ENCODE measurements at places on chromosomes 7 and 10.

GRCh38 chr7:24054236-24054635 lies 229.8 kb upstream of the NPY start:
- DNase-seq: no peak

DNA sequence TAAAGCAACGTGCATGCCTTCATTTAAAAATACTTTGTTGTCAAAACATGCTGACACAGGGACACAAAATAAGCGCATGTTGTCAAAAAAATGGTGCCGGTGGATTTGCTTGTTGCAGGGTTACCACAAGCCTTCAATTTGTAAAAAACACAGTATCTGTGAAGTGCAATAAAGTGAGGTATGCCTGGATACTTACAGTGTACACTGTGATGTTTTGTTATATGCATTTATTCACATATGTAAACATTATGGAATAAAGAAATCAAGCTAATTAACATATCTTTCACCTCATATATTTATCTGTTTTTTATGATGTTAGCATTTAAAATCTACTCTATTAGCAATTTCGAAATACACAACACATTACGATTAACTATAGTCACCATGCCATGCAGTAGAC lies 202.6 kb upstream of the FZD8 start:
- no peak for DNase-seq

- no peak for DNase-seq
Measured at GRCh38 chr10:16662923-16663322, 141.2 kb upstream of the C1QL3 start.

DNA sequence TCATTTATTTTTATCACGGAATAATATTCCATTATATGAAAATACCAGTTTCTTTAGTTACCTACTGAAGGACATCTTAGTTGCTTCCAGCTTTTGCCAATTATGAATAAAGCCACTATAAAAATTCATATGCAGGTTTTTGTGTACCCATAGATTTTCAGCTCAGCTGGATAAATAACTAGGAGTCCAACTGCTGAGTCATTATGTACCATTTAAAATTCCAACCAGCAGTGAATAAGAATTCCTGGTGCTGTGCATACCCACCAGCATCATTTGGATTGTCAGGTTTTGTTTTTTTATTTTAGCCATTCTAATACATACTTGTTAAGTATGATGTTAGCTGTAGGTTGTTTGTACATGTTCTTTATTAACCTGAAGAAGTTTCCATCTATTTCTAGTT lies 14.5 kb downstream of the FAM24B start:
- no peak for DNase-seq

- no peak for DNase-seq
Measured at GRCh38 chr10:94500063-94500462, 45.5 kb upstream of the HELLS start.

- DNase-seq: no peak
Measured at GRCh38 chr10:102982296-102982695, 64.2 kb downstream of the CNNM2 start.

DNA sequence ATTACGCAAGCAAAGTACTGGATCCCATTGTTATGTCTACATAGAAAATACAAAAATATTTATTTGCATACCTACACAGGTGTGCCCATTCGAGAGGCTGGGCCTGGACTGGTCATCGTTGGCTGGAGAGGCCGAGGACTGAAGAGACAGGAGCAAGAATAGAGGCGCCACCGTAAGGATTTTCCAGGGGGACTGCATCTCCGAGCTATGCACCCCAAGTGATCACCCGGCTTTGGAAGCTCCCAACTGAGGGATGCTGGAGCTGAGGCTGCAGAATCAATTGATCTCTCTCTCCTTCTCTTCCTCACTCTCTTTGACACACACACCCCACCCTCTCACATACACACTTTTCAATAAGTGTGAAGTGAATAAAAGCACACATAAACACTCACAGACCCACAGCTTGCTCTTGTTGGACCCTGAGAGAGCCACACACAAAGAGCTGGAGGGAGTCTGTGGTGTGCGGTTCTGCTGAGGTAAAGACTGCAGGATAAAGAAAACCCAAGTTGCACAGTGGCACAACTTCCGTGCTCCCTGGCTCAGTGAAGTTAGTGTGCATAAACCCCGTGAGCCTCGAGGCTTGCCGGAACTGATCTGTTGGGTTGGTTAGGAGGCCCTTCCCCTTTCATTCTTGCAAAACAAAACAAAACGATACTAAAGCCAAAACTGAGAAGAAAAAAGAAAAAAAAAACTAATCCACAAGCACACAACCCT lies at the start of gene AOAH:
AOAH (minus strand) TSS at position 544 of the 714 bp plus-strand sequence; CDS start at position 198, 346 bp downstream.
- DNase-seq: peak; percentile 5

DNA sequence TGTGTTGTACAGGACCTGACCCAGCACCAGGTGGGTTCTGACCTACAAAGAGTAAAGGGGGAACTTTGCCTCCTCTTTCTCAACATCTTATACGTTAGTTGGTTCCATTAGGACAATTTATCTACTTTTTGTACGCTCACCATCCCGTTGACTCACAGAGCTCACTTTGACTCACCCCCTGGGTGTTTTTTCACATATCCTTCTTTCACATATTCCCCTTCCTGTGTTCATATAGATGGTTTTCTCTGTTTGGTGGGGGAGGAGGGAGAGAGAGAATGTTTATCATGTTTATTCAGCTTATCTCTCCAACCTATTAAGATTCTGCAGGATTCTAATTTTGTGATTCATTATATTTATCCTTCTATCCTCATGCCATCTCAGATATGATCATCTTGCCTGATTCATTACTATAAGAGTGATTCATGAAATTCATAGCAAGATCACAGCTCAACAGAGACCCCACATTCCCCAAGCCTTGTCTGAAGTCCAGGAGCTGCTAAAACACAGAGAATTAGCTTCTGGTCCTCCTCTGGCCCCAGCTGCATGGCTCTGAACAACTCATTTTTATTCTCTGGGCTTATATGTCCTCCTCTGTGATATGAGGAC lies 37.2 kb downstream of the PRSS2 start:
- DNase-seq: no peak

DNA sequence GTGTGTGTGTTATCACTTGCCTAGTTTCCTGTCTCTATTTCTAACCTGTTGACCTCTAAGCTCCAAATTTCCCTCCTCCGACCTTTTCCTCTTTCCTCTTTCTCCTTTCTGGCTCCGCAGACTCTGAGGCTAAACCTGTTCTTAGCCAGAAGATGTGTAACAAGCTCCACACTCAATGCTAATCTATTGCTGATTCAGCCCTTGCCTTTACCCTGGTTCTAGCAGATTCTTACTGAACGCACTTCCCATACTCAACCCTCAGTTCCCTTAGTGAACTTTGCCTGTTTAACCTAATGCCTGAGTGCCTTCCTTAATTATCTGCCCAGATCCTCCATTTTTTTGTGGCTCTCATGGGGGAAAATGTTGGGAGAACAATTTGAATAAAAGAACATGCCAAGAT lies 30.0 kb upstream of the SGMS1 start:
- DNase-seq: no peak

GRCh38 chr7:107207459-107207858 lies 38.7 kb downstream of the HBP1 start:
- DNase-seq: no peak

- DNase-seq: no peak
Measured at GRCh38 chr7:99557940-99558305, 519 bp upstream of the ZNF655 start.

- no peak for DNase-seq
Measured at GRCh38 chr7:80768756-80769155, 130.3 kb downstream of the CD36 start.

DNA sequence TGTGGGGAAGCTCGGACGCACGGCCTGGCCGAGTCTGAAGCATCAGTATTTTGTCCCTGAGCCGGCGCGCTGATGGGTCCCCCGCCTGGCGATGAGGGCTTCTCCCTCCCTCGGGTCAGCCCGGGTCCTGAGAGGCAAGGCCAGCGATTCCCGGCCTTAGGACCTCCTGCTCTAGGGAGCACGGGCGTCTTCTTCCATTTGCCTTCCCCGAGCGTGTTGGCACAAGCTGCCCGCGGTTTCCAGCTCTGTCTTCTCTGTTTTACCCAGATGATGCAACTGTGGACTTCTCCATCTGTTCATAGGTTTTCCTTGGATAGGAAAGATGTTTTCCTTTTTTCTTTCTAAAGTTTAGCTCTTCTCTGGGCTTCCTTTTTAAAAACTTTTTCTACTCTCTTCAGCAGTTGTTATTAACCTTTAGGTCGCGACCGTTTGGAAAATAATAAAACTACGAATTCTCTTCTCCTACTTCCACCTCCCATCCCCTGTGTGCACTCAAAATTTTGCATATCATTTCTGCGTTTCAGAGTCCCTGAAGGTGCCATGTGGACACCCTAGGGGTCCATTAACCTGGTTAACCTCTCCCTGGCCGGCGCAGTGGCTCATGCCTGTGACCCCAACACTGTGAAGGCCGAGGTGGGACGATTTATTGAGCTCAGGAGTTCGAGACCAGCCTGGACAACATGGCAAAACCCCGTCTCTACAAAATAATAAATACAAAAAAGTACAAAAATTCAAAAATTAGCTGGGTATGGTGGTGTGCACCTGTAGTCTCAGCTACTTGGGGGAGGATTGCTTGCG lies 1.4 kb upstream of the SLC25A28 start:
- DNase-seq: no peak

DNA sequence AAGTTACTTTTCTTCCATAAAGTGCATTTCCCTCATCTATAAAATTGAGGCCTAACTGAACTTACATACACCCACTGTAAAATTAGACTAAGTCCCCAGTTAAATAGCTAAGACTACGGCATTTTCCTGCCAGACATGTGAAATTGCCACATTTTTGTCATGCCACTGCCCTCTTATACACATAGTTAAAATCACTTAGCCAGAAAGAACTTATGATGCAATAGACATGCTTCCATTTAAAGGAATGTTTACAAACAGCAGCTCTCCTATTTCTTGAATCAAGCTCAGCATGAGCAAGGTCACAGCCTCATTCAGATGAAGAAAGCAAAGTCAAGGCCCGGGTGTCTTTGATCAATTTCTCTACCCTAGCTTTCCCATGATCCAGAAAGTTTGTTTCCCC lies 175.7 kb downstream of the LRRN3 start:
- DNase-seq: no peak

DNA sequence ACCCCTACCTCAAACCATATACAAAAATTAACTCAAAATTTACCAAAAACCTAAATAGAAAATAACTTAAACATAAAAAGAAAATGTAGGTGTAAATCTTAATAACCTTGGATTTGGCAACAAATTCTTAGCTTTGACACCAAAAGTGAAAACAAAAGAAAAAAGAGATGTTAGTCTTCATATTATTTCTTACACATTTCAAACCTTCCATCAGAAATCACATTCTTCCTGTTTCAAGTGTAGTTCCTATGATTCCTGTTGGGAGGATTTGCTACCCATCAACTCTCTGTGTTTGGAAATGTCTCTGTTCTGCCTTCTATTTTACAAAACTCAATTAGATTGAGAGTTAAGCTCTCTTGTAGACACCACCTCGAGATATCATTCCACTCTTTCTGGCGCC lies 62.0 kb downstream of the GNA12 start:
- DNase-seq: no peak

DNA sequence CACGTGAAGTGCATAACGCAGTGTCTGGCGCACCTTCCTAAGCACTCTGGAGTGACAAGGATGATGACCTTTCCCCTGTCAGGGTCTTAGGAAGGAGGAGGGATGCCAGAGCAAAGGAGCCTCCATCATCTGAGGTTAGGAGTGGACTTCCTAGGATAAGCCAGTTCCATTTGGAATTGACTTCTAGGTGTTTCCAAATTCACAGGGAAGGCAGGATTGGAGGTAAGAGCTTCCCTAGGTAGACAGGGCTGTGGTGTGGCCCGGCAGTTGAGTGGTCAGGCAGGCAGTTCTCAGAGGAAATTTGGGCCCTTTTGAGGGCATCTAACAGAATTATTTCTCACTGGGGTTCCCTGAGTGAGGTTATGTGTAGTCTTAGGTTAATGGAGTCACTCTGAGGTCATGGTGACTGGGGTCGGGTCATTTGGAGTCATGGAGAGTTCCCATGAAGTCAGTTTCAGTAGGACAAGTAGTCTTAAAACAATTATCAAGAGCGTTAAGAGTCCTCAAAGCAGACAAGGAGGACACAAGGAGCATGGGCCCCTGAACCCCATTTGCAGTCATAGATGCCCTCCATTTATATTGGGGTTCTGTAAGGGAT lies 8.2 kb downstream of the PPIF start:
- no peak for DNase-seq

DNA sequence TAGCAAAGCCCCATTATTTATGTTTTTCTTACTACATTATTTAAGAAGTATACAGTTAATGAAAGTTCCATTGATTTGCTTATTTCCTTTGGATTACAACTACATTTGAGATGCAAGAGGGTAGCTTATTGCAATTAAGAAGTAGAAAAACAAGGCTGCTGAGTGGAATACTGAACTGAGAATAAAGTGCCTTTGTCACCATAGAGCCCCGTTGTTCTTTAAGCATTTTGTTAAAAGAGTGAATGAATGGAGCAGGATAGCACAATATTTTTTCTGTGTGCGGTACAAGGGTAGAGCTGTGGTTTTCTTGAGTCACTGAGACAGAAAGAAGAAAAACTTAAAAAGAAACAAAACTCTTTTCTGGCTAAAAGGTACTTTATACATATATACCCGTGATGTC lies 45.6 kb downstream of the ZNF277 start:
- no peak for DNase-seq

DNA sequence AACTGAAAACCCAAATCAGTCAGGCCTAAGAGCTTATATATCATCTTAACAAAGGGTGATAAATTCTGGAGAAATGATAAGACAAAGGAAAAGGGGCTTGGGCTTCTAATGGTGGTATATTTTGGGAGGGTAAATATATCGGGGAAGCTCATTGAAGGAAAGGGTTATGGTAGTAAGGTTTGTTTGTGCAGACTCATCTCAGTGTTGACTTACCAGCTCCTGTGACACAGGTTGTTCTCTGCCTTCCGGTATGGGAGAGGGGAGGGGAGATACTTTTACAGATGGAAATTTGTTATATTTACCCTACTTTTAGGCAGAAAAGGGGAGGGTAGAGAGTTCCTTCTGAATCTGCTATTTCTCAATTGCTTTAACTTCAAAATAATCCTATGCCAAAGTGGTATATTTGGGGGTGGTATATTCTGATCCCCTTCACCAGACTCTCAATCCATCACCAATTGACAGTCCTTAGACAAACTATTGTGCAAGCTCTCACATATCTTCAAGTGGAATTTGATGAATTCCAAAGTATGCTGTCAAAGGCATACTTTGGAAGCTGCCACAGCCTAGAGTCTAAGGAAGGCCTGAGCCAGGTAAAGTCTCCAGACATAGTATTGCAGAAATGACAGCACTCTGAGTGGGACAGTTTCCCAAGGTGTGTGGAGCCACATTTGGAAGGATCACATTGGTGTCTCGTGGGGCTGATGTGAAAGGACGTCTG lies 13.3 kb upstream of the PAPSS2 start:
- no peak for DNase-seq

DNA sequence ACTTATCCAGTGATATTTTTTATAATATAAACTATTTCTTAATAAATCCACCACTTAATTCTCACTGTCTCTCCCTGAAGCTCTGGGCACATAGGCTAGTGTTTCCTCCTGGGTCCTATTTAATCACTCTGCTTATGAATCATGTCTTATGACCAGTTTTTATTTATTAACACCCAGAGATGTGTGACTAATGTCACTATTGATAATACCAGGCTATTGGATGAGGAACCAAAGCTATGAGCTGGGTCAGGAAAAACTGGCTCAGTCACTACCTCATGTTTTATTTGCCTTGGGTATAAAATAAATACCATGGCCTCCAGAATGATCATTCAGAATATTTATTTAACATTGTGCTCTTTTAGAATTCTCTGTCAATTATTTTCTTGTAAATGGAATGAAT lies 5.2 kb downstream of the SEMA3E start:
- DNase-seq: no peak
